ENCODE measurements at places on chromosomes 11 and 22.

DNA sequence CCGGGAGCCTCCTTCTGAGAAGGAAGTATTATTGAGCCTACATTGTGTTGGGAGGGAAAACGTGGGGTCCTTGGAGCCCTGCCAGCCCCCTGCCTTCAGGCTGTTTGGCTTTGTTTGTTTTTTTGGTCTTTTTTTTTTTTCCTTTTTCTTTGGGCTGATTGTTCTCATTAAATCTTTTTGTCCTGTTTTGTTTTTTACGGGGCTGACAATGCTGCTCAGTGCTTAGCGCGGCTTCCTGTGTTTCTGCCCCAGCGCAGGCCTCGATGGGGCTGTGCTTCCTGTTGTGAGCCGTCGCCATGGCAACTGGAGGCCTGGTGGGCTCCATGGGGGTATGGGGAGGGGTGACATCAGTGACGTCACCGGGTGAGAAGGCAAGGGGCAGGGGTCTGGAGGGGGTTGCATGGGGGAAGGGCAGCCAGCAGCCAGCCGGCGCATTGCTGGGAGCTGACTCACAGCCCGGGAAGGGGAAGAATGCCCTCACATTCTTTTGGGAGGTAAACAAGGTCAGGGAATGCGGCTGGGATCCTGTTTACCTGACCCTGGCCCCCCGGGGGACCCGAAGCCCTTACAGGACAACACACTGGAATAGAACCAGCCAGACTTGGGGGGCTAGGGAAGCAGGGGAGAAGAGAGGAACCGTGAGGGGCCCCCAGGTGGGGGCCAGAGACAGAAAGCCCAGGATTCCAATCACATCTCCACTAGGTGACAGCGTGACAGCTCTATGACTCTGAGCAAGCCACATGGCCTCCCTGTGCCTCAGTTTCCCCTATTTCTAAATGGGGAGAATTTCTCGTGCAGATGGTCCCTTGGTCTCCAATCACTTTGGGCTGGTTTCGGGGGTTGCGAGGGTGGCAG lies 22.2 kb upstream of the CBX7 start:
- DNase-seq: no peak

DNA sequence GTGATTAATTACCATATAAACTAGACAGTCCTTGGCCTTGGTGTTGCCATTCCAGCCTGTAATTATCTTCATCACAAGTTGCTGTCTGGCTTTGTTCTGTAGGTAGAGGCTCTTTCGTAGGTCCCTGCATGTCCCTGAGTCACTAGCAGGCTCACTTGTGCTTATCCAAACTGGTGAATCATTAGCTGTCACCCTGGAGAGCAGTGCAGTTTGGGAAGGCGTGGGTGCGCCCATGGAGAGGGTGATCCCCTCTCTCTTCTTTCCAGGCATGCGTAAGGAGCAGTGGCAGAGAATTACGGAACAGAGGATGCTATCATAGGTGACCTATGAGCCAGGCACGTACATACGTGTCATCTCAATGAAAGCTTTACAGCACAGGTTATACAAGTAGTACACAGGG lies 11.0 kb upstream of the EHF start:
- no peak for DNase-seq

DNA sequence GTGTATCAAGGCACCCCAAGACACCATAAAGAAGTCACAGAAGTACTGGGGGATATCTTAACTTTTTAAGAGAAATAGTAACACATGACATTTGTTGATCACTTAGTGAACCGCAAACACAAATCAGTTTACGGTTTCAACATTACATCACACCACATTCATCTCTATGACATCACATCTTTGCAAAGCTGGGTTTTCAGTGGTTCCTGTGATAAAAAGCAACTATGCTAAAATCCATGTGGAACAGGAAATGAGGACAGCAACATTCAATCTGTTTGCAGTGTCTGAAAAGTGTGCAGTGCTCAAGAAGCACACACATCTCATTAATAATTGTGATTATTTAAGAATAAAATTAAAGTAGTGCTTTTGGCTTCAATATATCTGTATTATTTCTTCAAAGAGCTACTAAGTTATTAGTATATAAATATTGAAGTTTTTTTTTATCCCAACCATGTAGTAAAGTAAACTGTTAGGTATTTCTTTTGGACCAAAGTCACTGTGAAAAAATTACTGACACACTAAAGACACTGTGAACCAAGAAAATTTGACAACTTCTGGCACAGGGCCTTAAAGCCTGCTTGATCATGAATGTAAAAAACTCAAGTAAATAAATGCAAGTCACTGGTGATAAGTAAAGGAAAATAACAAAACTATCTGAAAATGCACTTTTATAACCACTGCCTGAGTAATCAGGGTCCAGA lies 156.0 kb upstream of the SOX6 start:
- DNase-seq: no peak

- no peak for DNase-seq
Observed at GRCh38 chr11:104370478-104370877, 206.5 kb upstream of the PDGFD start.

GRCh38 chr11:108958368-108959104 lies 293.7 kb downstream of the DDX10 start:
- no peak for DNase-seq

- no peak for DNase-seq
Observed at GRCh38 chr22:48951836-48952235, 875.8 kb downstream of the BRD1 start.

DNA sequence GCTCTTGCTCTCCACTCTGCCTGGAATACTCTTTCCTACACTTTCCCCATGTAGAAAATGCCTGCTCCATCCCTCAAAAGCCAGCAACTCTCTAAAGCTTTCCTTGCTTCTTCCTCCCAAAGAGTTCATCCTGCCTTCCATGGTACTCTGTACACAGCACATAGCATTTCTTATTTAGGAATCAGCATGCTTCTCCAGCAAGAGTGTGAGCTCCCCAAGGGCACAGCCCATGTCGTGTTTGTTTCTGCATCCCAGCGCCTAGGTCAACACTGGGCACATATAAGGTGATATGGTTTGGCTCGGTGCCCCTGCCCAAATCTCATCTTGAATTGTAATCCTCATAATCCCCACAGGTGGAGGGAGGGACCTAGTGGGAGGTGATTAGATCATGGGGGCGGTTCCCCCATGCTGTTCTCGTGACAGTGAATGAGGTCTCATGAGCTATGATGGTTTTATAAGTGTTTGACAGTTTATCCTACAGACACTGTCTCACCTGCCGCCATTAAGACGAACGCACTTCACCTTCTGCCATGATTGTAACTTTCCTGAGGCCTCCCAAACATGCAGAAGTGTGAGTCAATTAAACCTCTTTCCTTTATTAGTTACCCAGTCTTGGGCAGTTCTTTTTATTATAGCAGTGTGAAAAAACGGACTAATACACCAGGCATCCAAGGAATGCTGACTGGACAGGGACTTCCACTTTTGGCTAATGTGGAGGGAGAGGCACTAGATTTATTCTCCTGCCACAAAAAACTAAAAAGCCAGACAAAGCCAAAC lies 8.2 kb downstream of the VPS37C start:
- no peak for DNase-seq

DNA sequence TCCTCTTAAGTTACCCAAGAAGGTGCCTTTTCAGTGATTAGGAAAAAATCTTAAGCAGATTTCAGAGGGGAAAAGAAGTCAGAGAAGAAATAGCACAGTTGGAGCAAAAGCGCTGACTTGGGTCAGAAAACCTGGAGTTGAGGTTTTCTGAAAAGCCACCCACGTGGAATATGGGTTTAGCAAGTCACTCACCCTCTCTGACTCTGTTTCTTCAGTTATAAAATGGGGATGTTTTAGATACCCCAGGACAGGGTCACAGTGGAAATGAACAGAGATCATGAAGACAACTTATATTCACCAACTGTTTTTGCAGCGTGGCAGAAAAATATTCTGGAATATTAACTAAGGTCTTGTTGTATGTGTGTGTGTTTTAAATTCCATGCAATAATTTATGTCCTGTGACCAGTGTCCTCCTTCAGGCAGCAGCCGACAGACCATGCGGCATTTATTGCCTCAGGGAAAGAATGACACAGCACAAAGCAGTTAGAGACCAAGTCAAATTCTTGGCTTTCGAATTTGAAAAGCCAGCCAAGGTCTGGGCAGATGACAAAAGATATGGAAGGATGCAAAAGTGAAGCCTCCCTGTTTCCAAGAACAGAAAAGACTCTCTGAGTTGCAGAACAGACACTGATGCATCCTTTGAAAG lies 119.9 kb downstream of the MIAT start:
- no peak for DNase-seq

GRCh38 chr22:32579529-32580220 lies 105.1 kb downstream of the FBXO7 start:
- no peak for DNase-seq

GRCh38 chr22:40326905-40327735 lies 19.2 kb upstream of the ADSL start:
- no peak for DNase-seq

GRCh38 chr11:120123946-120124345 lies 14.0 kb downstream of the TRIM29 start:
- no peak for DNase-seq

DNA sequence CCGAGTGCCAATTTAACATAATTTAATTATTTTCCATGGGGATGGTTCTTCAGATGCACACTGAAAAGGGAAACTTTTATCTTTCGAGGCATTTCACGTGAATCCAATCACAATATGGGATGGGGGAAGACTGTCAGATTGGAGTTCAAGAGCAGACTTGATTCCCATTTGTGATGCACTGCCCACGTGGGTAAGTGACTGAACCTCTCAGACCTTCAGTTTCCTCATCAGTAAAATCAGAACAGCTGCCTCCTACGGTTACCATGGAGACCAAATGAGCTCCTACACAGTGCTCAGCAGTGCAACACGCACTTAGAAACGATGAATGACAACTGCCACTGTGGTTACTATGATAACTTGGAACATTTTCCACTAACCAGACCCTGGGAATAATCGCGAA lies 21.7 kb downstream of the KIAA0930 start:
- peak; percentile 39 for DNase-seq

- no peak for DNase-seq
Observed at GRCh38 chr11:60594998-60595642, 79.9 kb downstream of the MS4A13 start.

GRCh38 chr11:71459767-71460320 lies 6.8 kb downstream of the NADSYN1 start:
- no peak for DNase-seq

- no peak for DNase-seq
Observed at GRCh38 chr11:19962801-19963175, 197.5 kb downstream of the DBX1 start.

- DNase-seq: no peak
Observed at GRCh38 chr11:1009991-1010390, 26.5 kb downstream of the MUC6 start.

- DNase-seq: no peak
Observed at GRCh38 chr11:104286129-104286528, 122.2 kb upstream of the PDGFD start.

DNA sequence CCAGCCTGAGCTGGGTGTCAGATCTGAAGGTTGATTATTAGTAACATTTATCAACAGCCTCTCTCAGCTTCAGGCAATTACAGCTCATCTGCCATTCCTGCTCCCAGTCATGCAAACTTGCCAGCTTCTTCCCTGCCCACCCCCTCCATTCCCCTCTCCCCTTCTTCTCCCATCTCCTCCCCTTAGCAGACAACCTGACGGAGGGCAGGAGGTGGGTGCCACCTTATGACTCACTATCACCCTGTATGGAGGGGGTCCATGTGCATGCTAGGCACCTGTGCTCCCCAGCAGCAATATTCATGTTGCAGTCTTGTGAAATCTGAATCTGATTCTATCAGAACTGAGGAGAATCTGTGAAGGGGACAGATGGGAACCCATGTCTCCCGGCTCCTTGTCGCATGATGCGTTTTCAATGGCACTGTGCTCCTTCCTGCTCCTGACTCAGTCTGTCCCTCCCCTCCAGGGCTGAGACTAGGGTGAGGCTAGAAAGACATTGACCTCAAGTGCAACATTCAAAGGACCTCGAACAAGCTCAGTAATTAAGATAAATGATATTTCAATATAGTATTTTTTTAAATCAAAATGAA lies 46.3 kb upstream of the TUB start:
- no peak for DNase-seq

DNA sequence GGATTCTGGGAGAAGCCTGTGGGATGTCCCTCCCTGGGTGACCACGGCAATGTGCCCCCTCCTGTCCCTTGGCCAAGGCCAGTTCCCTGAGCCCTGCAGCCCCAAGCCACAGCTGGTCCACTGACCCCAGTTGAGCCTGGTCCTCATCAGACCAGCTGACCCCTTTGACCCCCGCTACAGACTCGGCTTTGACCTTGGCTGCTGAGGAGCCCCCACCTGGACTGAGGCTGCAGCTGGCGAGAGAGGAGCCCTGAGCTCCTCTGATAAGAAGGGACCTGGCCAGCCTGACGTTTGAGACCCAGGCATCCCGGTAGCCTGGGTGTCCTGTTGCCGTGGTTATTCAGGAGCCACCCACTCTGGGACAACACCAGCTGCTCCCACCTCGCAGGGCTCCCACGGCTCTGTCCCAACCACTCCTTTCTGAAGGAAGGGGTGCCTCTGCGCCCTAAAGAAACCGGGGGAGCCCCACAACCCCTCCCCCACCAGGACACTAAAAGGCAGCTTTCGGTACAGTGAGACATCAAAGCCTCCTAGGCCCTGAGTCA lies 3.0 kb downstream of the ASCL2 start:
- DNase-seq: no peak

DNA sequence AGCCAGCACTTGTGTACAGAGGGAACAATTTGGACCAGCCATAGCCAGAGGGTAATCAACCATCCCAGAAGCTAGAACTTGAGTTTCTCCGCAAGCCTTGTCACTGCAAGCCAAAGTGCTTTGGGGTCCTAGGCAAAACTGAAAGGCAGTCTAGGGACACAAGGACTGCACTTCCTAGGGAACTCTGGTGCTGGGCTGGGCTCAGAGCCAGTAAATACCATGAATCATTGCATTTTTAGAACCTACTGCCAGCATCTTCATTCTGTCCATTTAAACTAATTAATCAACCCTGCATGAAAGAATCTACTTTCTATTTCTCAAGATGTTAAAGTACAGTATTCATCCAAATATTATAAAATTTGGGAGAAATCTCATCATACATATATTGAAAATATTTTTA lies 20.0 kb downstream of the PATE3 start:
- DNase-seq: no peak

- no peak for DNase-seq
Observed at GRCh38 chr11:13183094-13183825, 94.3 kb upstream of the BMAL1 start.

- DNase-seq: no peak
Observed at GRCh38 chr11:75595429-75595828, 33.4 kb downstream of the SERPINH1 start.

DNA sequence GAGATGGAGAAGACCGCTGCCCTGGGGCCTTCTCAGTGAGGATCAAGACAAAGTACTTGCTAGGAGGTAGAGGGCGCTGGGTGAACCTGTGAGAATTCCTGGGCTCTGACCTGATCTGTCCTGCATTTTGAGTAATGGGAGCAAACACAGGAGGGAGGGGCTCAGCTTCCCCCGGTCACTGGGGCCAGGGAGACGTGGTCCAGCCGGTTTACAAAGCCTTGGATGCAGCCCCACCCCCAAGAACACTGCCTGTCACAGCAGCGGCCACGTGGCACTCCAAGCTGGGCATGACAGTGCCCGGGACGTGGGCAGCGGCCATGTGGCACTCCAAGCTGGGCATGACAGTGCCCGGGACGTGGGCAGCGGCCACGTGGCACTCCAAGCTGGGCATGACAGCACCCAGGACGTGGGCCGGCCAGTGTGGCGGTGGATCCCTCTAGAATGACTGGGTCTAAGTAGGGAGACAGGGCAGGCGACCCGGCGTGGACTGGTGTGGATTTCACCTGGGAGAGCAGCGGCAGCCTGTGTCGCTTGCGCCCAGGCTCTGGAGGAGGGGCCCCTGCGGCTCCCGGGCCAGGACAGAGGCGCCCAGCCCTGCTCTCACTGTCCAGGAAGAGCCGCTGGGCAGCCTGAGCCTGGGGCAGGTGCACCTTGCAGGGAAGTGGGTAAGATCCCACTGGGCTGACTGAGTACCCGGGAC lies 2.5 kb upstream of the TTLL8 start:
- no peak for DNase-seq
